ENCODE measurements at places on chromosomes 7 and 10.

DNA sequence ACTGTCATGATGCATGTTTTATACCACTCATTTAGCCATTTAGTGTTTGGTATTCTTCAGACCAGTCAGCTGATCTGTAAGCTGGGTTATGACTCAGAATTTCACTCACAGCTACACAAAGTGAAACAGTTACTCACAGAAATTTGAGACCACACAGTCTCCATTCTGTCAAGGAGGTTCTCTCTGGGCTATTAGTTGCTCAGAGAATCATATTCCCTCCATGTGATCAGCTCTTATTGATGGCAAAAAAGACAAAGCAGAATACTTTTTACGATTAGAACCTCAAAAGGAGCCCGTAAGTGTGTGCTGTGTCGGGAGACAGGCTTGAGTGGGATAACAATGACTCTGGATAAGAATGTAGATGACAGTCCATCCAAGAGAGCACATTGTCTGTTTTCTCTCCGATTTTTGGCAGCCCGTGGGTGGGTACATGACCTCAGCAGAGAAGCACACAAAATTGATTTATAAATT lies 277.6 kb upstream of the SORCS1 start:
- DNase-seq = no peak

- no peak for DNase-seq
These were observed 82.9 kb downstream of the ELFN1 start for GRCh38 chr7:1752771-1753563.

- no peak for DNase-seq
These were observed 18.7 kb downstream of the LCOR start for GRCh38 chr10:96850825-96851224.

- no peak for DNase-seq
These were observed 78.4 kb upstream of the CACNA2D1 start for GRCh38 chr7:82521906-82522445.

DNA sequence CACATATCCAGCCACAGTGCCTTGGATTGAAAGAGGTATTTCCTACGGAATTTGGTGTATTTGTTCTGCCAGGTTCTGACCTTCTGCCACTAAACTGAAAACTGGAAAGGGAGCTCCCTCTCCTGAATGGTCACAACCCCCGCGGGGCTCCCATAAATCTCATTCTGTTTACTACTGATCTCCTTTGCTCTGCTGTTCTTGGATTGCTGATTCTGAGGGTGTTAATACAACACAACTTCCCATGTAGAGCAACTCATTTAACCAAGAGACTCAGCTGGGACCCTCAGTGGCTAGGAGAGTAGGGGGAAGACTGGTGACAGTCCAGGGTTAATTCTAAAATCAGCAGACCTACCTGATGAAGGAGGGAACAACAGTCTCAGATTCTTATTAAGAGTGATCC lies 662.9 kb downstream of the INHBA start:
- DNase-seq = no peak

GRCh38 chr7:25595996-25596395 lies 367.7 kb upstream of the NPVF start:
- no peak for DNase-seq

DNA sequence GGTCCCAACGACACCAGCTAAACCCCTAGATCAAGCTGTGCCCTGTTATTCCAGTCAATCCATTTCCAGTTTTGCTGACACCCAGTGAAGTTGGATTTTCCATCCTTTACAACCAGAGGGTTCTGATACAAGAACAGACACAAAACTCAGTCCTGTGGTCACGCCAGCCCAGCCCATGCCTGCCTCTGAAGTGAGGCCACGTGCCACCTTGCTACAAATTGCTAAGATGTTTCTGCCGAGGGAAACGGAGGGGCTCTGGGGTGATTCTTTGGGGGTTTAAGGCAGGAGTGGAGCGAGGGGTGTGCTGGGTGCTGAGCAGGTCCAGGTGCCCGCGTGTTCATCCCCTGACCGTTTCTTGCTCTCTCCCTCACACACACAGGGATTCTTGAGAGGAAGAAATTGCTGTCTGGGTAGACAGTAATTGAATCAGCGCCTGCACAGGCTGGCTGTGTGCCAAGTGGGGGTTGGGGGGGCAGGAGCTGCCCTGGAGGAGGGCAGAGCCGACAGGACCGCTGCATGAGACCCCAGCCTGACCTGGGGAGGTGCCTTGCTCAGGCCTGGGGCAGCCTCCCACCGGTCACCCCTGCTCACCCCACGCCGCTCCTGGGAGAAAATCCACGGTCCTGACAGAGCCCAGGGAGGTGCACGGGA lies 38.1 kb downstream of the ADAP1 start:
- DNase-seq = no peak

GRCh38 chr7:139332697-139333359 lies 8.3 kb upstream of the FMC1 start:
- DNase-seq = no peak

- no peak for DNase-seq
These were observed 41.1 kb downstream of the RASGEF1A start for GRCh38 chr10:43225787-43226153.

- DNase-seq = peak; percentile 88
These were observed 258.0 kb upstream of the SP4 start for GRCh38 chr7:21169667-21170580.

DNA sequence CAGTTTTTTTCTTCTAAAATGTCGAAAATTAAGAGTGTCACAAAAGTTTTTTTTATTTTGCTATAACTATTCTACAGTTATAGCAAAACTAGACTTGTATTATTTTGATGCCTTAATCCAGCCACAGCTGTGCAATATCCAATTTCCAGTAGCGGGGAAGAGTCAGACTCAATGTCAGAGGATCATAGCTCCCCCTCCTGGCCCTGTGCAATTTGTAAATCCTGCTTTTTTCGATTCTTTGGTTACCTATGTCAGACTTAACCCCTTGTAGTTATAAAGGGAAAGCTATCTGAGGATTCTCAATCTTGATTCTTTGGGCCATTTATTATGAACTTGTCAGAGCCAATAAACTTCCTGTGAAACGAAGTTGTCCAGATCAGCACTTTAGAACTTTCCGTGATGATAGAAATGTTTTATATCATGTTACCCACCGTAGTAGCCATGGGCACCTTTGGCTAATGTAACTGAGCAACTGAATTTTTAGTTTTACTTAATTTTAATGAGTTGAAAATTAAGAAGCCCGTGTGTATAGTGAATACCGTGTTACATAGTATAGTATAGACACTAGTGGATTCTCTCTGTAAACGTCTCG lies 87.7 kb upstream of the PRKCQ start:
- peak; percentile 38 for DNase-seq

- DNase-seq = no peak
These were observed 182.1 kb upstream of the CDC14C start for GRCh38 chr7:48742079-48742798.

DNA sequence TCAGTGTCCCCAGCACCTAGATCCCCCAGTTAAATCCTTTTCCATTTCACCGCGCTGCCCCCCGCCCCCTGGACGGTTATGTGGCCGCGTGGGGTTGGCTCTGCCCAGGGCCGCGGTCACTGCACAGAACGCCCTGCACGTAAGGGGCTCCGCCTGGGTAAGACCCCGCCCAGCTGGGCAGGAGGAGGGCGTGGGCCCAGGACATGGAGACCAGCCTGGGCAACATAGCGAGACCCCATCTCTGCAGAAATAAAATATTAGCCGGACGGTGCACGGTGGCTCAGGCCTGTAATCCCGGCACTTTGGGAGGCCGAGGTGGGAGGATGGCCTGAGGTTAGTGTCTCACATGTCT lies 650 bp upstream of the ZFAND2A start:
- no peak for DNase-seq

GRCh38 chr10:118939211-118940007 lies 90.1 kb upstream of the NANOS1 start:
- DNase-seq = no peak

DNA sequence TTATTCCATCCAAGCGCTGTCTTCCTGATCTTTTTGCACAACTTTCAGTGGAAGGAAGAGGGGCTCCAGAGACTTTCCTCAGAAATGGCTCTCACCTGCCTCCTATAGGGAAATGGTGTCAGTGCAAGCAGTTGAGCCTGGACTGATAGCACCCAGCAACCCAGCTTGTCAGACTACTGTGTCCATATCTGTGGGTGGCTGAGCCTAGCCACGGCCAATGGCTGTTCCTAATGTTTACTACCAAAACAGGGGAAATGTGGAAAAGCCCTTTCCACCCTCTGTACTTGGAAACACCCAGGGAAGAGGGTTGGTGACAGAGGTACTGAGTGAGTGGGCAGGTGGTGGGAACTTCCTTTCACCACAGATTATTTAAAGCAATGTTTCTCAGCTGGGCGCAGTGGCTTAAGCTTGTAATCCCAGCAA lies 4.3 kb upstream of the YKT6 start:
- peak; percentile 63 for DNase-seq

- peak; percentile 46 for DNase-seq
These were observed 74.6 kb downstream of the CALN1 start for GRCh38 chr7:72337390-72338167.

DNA sequence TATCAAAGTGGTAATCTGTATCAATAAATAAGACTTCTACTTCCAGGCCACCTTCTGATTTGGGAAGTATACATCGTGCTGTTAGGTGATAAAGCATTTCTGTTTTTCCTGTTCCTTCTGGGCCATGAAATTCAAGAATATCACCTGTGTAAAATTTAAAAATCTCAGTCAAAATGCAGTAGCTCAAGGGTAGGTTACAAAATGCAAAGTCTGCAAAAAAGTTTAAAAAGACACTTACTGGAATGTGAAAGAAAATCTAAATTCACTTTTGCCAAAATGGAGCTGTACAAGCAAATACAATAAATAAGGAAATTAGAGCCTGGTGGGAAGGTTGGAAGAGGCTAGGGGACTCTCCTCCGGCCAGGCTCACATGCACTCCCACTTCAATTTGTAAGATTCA lies 26.7 kb downstream of the XRCC2 start:
- DNase-seq = no peak

- peak; percentile 69 for DNase-seq
These were observed 1.0 kb upstream of the ZDHHC4 start for GRCh38 chr7:6576024-6576866.

GRCh38 chr10:7507887-7508726 lies 97.3 kb upstream of the SFMBT2 start:
- DNase-seq = no peak

- DNase-seq = no peak
These were observed 300.7 kb upstream of the ADARB2 start for GRCh38 chr10:2038036-2038435.

DNA sequence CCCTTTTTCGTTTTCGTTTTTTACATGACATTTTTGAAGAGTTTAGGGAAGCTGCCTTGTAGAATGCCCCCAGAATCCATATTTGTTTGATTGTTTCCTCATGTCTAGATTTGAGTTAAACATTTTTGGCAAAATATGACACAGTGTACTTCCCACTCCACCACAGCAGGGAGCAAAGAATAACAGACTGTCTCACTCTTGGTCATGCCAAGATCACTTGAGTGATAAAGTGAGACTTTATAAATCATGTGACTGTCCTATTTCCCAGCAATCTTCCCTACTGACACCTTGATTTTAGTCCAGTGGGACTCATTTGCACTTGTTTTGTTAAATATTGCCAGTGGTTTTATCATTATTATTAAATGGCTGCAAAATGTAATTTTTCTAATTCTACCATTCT lies 44.4 kb upstream of the USP6NL start:
- no peak for DNase-seq

GRCh38 chr7:93558705-93559614 lies 15.6 kb downstream of the CALCR start:
- no peak for DNase-seq

- no peak for DNase-seq
These were observed 72.7 kb downstream of the ELFN1 start for GRCh38 chr7:1742555-1743303.

DNA sequence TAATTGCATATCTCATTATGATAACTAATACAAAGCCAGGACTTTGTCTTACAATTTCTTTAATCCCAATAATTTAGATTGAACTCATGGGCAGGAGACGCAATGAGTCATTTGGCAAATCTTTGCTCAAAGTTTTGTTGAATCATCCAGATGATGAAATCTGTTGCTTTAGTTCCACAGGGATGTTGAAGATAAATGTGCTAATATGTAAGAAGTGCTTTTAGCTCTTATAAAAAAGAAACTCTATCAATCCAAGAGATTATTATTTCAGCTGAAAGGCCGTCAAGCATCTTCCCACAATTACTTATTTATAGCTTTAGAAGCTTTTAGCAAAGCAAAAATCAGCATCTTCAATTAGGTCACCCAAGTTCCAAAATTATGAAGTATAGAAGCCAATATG lies 36.8 kb upstream of the ANK3 start:
- DNase-seq = no peak

DNA sequence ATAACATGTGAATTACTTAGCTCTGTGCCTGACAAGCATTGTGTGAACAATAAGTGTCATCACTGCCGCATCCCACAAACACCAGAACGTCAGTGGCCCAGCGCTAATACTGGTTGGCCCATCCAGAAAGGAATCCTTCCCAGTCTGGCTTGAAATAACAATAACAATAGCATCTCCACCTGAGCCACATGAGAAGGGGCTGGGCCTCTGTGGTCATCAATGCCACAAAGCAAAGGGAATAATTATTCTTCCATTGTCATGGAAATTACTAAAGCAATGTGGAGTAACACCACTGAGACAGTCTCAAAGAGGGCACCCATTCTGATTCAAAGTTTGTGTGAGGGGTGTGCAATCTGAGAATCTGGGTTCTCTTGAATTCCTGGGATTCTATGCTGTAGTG lies 105.7 kb upstream of the INHBA start:
- peak; percentile 87 for DNase-seq

DNA sequence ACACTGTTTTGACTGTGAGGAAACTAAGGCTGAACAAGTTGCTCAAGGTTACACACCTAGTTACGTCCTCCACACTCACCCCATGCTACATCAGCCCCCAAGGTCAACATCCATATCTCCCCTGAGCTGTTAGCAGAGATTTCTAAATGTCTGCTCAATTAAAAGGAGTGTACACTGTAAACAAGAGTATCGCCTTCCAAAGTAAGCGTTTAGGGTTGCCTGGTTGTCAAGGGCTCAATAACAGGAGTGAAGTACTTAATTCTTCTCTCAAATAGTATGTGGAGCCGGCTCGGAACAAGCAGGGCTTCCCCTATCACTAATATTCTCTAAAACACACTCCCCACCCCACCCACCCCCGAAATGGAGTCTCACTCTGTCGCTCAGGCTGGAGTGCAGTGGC lies 412.8 kb upstream of the GALNT17 start:
- no peak for DNase-seq

GRCh38 chr10:43313901-43314300 lies 47.0 kb upstream of the RASGEF1A start:
- DNase-seq = no peak
